ENCODE measurements at places on chromosomes 6 and 20. TPM values are rescaled to one million over a fixed set of nuclear protein-coding genes. Genes with fewer than 3 reads are reported as not detected.
A peak's percentile ranks its signal among the peaks of the same experiment; 100 is the strongest.

Gene TAAR6
- total RNA-seq = not detected

Gene CNR1
- total RNA-seq = not detected

Gene HRH3
- not detected for total RNA-seq

Gene MACROD2
- not detected for total RNA-seq

Gene PPP1R14C
- total RNA-seq = not detected

Gene PACRG
- total RNA-seq = 0.81 TPM

- peaks cover 54% of the 10 kb centered on the region for H3K36me3 ChIP-seq
- no peak overlapping the region for H3K4me3 ChIP-seq
- peaks cover 47% of the 10 kb centered on the region for H3K4me1 ChIP-seq
- no peak for DNase-seq
- peak overlapping the region; percentile 16 for H3K27ac ChIP-seq
- H3K27me3 ChIP-seq = no peaks in the 10 kb centered on the region
Measured at GRCh38 chr6:73515204-73515655, 5.6 kb downstream of the EEF1A1 start.

DNA sequence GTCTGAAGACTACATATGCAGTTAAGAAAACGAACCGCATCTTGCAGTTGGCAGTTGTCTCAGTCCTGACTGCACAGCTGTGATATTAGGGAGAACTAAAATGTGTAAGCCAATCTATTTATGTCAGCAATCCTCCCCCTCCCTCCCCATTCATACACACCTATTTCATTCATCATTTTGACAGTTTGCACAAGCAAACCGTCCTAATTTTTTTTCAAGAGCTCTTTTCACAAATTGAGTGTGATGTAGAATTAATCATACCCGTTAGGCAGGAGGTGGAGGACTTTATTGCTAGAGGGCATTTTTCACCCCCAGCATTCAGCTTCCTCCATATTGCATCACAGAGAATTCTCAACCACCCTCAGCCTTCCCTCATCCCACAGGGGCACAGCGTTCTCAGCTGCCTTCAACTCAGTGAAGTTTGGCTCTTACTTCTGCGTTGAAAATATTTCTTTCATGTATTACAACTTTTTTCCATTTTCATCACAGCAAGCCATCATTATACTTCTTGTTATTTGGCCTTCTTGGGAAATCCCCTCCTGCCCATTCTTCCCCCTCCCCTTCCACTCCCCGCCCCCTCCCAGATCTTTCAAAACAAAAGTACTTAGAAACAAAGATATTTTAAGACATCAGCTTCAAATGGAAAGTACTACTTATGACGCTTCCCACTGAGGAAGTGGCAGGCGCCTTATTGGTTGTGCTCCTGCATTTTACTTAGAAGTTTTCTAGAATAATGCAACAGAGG, 37.5 kb downstream of the NOX3 start:
- no peaks in the 10 kb centered on the region for H3K27me3 ChIP-seq
- no peaks in the 10 kb centered on the region for H3K36me3 ChIP-seq
- peak; percentile 44 for DNase-seq
- peak overlapping the region; percentile 40 for H3K4me3 ChIP-seq

- H3K4me3 ChIP-seq = no peak overlapping the region
- no peaks in the 10 kb centered on the region for H3K27me3 ChIP-seq
- H3K36me3 ChIP-seq = no peaks in the 10 kb centered on the region
- H3K27ac ChIP-seq = no peak overlapping the region
- no peaks in the 10 kb centered on the region for H3K4me1 ChIP-seq
- DNase-seq = no peak
Measured at GRCh38 chr6:145469021-145469420, 266.3 kb downstream of the EPM2A start.
